ENCODE measurements at places on chromosomes 3 and 15.

GRCh38 chr15:31162721-31163510, 61.4 kb upstream of the TRPM1 start:
- no peak for DNase-seq

GRCh38 chr15:30885814-30886213, 17.9 kb upstream of the FAN1 start:
- peak; percentile 1 for DNase-seq

GRCh38 chr3:48952510-48953118, 34.0 kb downstream of the ARIH2 start:
- no peak for DNase-seq

- peak; percentile 38 for DNase-seq
Observed at GRCh38 chr3:141330718-141331376, 37.5 kb upstream of the ZBTB38 start.

DNA sequence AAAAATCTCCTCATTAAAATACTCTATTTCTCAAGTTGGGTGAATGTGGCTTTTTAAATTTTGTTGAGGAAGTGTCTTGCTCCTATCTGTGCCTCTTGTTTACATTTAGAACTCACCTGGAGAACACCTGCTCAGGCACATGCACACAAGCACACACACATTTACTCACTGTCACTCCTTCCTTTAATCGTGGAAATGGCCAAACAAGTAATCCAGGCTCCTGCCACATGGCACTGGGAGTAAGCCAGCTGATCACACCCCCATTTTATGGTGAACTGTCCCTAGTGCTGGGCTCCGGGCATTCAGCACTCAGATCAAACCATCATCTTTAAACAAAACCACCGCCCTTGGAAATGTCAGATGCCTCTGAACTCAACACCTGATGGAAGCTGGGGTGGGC, 204.7 kb upstream of the BHLHE40 start:
- DNase-seq = no peak

GRCh38 chr3:121667333-121667732, 6.6 kb upstream of the HCLS1 start:
- DNase-seq = no peak

DNA sequence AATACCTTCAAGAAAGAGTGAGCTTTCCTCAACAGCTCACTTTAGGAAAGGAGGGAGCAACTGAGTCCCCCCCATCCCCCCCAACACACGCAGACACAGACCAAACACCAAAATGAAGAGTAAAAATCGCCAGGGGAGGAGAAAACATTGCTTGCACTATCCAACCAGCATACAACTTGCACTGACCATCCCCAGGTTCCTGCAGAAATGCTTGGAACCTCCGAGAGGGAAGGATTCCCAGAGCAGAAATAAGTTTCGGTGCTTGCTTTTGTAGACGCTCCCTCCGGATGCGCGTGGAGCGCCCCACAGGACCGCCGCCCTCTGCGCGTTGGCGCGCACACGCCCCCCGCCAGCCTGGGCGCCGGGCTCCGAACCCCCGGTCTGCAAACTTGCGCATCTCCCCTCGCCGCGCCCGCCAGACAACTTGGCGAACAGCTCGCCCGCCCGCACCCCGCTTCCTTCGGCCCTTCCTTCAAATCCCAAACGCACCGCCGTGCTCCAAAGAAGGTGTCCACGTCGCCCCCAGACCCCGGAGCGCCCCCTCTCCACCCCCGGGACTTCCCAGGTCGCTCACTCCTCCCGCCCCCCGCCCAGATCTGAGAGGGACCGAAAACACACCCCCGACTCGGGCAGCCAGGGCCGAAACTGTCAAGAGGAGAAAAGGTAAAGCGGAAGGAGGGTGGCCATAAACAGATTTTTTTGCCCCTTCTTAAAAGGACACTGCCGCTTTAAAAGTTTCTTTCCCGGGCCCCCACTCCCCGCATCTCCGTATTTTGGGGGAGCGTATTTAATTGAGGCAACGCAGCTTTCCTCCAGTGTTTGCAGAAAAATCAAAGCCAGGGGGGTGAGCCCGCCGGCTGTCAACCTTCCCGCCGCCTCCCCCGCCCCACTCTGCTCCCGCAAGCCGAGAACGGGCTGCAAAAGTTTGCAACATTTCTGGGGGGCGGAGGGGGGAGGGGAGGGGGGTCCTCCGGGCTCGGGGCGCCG, 859 bp downstream of the RORA start:
- DNase-seq = peak; percentile 29

GRCh38 chr3:126545544-126545943, 13.2 kb downstream of the C3orf22 start:
- DNase-seq = no peak

DNA sequence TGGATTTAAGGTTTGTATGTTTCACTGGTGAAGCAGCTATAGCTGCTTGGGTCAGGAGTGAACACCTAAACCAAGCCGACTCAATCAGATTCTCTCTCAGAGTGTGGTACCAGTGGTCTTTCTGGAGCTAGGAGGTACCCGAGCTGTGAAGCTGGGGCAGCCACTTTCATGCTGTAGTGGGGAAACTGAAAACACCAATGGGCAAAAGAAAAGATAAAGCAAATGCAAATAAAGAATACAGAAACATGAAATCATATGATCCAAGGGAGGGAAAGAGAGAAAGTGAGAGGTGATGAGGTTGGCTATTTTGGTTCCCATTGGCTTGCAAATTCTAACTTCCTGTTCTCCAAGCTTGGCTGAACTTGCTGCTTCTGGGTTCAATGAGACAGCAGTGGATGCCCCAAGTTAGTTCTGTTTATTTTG, 212.3 kb upstream of the CFAP20DC start:
- DNase-seq = no peak

DNA sequence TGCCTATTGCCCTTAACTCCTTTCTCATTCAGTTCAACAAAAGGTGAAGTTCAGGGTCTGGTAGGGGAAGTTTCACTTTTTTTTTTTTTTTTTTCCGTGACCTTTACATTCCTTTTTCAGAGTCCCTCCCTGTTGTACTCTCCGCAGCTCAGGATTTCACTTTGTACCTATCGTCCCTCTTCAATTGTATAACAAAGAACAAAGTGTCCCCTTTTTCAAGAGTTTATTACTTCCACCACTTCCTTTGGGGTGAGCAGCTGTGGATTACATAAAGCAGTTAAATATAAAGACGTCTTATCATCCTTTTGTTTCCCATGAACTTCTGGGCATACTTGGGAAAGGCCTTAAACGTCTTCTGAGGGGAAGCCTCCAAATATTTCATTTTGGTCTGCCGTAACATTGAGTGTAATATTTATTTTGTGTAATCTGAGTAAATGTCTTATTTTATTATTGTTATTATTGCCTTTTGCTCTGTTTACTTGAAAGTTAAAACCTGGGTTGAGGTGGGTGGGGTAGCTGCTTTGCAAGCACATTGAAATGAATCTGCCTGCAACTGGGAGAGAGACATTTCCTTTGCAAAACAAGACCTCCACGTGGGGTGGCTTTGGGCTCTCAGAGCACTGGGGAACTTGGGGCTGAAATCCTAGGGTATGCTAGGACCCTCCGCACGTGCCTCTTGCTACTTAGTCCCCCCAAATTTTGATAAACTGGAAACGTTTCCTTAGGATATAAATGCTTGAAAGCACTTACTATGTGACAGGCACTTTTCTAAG, 169.4 kb downstream of the MCTP2 start:
- DNase-seq = no peak

DNA sequence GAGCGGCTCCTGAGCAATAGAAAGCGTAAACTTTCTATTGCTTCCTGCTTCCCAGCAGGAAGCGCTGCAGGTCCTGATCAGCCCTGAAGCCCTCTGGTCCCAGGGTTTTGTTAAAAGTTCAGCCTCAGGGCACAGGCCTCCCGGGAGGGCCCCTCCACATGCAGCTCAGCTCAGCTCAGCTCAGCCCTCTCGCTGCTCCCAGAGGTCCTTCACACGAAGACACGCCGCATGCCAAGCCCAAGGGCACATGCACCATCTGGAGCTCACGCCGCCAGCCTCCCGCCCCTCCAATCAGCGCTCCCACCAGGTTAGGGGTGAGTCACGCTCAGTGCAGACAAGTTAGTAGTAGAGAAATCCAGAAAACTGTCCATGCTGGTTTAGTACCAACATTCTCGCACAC, 12.7 kb downstream of the TKT start:
- peak; percentile 35 for DNase-seq

DNA sequence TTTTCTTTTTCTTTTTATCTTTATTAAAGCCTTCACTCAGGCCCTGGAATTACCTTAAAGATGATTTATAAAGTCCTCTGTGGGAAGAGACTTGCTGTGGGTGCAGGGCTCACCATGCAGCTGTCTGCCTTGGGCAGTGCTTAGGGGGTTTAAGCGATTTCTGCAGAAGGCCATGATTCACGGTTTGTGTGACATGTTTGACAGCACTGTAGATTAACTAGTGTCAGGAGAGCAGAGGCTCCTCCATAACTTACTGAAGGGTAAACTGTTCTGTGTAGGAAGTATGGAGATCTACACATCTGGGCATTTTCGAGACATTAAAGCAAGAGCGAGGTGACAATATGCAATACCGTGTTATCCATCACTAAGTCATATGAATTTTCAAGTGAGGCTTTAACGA, 137.7 kb downstream of the LRIG1 start:
- DNase-seq = no peak

DNA sequence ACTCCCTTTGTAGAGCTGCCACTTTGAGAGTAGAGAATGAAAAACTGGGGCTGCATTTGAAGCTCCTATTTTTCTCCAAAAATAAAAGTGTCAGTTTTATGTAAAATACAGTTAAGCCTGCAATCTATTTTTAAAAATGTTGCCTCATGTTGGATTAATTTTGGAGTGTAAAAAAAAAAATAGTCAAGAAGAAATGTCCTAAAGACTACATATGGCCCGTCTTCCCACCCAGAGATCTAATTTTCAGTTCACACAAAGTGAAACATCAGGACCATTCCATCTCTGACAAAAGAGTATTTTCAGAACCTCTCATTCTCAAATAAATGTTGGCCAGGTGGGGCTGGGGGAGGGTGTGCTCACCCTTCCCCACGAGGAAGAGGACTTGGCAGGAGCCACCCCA, 62.7 kb downstream of the HHLA2 start:
- DNase-seq = no peak

DNA sequence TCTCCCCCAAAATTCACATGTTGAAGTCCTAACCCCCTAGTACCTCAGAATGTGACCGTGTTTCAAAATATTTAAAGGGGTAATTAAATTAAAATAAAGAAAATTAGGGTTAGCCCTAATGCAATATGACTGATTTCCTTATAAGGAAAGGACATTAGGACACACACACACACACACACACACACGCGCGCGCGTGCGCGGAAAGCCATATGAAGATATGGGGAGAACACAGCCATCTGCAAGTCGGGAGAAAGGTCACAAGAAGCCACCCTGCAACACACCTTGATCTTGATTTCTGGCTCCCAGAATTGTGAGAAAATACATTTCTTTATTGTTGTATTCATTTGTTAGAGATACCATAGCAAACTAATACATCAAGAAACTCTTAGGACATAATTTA, 54.6 kb upstream of the STXBP5L start:
- DNase-seq = no peak

- DNase-seq = no peak
Observed at GRCh38 chr3:125646581-125646980, 51.3 kb upstream of the OSBPL11 start.

DNA sequence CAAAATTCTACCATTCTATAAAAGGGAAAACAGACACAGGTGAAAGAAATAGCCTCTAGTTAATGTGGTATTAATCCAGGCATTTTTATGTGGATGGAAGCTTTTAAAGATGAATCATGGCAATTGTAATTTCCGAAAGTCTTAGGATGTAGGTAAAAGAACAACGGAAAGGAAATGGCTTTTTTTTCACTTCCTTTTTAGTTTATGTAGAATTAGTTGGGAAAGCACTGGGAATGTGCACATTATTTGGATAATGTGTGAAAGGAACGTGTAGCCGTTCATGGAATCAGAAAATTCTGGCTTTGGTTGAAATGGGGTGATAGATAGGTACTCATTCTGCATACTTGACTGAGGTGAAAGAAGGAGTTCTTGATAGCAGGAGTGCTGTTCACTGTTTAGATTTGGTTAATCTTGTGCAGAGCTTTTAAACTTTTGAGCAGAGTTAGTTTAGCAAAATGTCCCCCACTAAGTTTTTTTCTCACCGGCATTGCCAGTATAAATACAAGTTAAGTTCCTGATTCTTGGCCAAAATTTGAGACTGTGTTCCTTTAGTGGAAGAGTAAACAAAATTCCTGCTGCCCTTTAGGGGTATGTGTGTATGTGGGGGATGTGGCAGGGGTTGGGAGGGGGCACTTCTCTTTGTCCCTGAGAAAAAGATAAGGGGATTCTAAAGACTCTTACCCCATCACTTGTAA, 20.2 kb upstream of the UTS2B start:
- DNase-seq = peak; percentile 52

DNA sequence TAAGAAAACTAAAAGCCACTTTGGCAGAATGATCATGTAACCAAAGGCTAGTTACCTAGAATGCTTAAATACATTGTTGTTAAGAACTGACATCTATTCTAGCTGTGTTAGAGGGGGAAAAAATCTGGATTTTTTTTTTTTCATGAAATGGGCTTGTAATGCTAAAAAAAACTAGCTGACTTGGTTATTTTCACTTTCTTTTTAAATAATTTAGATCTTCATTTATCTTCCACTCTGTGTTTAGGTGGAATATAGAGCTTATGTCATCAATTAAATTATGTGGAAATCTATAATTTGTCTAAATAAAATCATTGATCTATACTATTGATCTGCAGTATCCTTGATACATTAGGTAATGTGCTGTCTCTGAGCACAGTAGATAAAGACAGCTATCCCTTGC, 217.4 kb downstream of the TCF12 start:
- no peak for DNase-seq

DNA sequence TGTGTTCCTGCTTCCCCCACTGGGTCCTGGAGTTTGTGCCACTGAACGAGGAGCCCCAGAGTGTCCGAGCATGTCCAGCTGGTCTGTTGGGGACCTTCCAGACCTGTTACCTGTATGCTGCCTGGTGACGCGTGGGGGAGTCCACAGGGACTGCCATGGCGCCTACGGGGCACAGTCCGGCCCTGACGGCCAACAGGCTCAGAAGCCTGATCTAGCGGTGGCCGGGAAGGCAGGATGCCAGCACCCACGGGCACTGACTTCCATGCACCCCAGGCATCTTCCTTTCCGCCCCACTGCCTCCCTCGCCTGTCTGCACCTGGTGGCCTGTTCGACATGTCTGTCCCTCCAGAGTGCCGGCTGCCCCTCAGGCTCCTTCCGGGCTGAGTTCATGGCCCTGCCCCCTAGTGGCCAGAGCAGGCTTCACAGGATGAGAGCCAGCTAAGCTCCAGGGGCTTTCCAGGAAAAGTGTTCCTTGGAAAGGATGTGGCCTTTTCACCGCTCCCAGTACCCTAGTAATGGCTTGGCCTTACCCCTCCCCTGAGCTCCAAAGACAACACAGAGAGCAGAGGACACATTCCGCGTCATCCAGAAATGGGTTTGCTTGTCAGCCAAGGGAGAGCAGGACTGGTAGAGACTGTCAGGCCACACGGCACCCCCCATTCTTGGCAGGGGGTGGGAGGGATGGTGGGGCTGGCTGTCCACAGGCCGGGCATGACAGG, 35.7 kb downstream of the NGRN start:
- peak; percentile 12 for DNase-seq

- DNase-seq = no peak
Observed at GRCh38 chr3:99708207-99708745, 69.9 kb downstream of the COL8A1 start.

Measured in fibroblast of lung (primary cell).